ENCODE measurements at places on chromosomes 11 and 22. TPM values are rescaled to one million over a fixed set of nuclear protein-coding genes. Genes with fewer than 3 reads are reported as not detected.

The MMP11 gene
- 16.7 TPM for polyA plus RNA-seq

The RFPL3 gene
- not detected for polyA plus RNA-seq

The CDC42EP2 gene
- polyA plus RNA-seq = 10.1 TPM

The TRIM48 gene
- not detected for polyA plus RNA-seq

The PVALB gene
- polyA plus RNA-seq = 4.6 TPM

The BCO2 gene
- 3.1 TPM for polyA plus RNA-seq

The CACNA1I gene
- polyA plus RNA-seq = 0.04 TPM

The RPS6KB2 gene
- polyA plus RNA-seq = 39.1 TPM

The SLC25A45 gene
- polyA plus RNA-seq = 5.2 TPM

The CRYBB2 gene
- polyA plus RNA-seq = 0.79 TPM

The DEUP1 gene
- 1.5 TPM for polyA plus RNA-seq

The DLG2 gene
- polyA plus RNA-seq = 13.3 TPM

The KCNE3 gene
- polyA plus RNA-seq = 26.6 TPM

The KRTAP5-2 gene
- not detected for polyA plus RNA-seq

All from right renal cortex interstitium (tissue), 3 donors.